ENCODE measurements at places on chromosomes 5 and 9. TPM values are rescaled to one million over a fixed set of nuclear protein-coding genes. Genes with fewer than 3 reads are reported as not detected.

Gene CXCL14
- 613 TPM for polyA plus RNA-seq

- DNase-seq: no peak
- no peak overlapping the region for H3K27ac ChIP-seq
- no peak overlapping the region for H3K4me3 ChIP-seq
- H3K4me1 ChIP-seq: no peaks in the 10 kb centered on the region
- H3K36me3 ChIP-seq: no peaks in the 10 kb centered on the region
- peaks cover 14% of the 10 kb centered on the region for H3K27me3 ChIP-seq
These were observed 29.0 kb upstream of the PUM3 start for GRCh38 chr9:2872931-2873323.

DNA sequence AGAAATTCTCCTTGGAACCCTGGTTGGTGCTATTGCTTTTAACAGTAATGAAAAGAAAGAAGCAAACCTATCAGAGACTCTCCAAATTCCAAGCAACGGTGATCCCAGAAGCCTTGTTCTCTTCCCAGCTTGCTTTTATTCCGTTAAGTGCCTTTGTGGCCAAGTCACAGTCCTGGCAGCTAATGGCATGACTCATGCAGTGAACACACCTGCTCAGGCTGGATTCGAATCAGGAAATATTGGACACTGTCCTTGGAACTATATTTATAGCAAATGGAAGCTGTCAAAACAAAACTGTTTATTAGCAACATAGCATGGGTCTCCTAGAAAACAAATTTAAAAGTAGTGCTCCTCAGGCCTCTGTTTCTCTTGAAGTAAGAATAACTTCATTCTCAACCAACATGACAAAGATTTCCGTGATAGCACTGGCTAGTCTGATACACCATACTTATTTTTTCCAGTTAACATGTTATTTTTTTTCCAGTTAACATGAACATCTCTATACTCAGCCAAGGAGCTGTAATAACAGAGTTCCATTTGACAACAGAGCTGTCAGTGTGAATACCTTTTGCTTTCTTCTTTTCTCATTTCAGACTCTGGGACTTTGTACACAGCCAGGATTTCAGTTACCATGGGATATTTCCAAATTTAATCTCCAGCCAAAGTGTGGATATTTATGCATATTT lies 502.4 kb downstream of the GADD45G start:
- no peak overlapping the region for H3K27ac ChIP-seq
- H3K4me3 ChIP-seq: no peak overlapping the region
- H3K36me3 ChIP-seq: no peaks in the 10 kb centered on the region
- no peak for DNase-seq

Gene WDR36
- polyA plus RNA-seq: 37.8 TPM

GRCh38 chr5:126970517-126971017 lies 59.8 kb downstream of the MARCHF3 start:
- H3K27me3 ChIP-seq: no peaks in the 10 kb centered on the region
- no peaks in the 10 kb centered on the region for H3K4me1 ChIP-seq
- H3K4me3 ChIP-seq: no peak overlapping the region
- no peaks in the 10 kb centered on the region for H3K36me3 ChIP-seq

- DNase-seq: no peak
- peaks cover 18% of the 10 kb centered on the region for H3K27me3 ChIP-seq
- no peak overlapping the region for H3K27ac ChIP-seq
- H3K4me1 ChIP-seq: peaks cover 18% of the 10 kb centered on the region
- H3K4me3 ChIP-seq: no peak overlapping the region
These were observed 3.3 kb downstream of the ACSL6 start for GRCh38 chr5:132008163-132008473.

GRCh38 chr5:57976506-57976905 lies 483.4 kb downstream of the PLK2 start:
- no peaks in the 10 kb centered on the region for H3K4me1 ChIP-seq
- no peak for DNase-seq
- H3K36me3 ChIP-seq: no peaks in the 10 kb centered on the region
- H3K4me3 ChIP-seq: no peak overlapping the region
- H3K27ac ChIP-seq: no peak overlapping the region

GRCh38 chr5:140227046-140227445 lies 52.1 kb downstream of the CYSTM1 start:
- H3K27ac ChIP-seq: no peak overlapping the region
- H3K4me3 ChIP-seq: no peak overlapping the region
- peaks cover 1% of the 10 kb centered on the region for H3K36me3 ChIP-seq
- peaks cover under 1% of the 10 kb centered on the region for H3K4me1 ChIP-seq
- DNase-seq: no peak
- H3K27me3 ChIP-seq: no peaks in the 10 kb centered on the region

- no peak for DNase-seq
- H3K27ac ChIP-seq: peak overlapping the region; percentile 94
- peaks cover 5% of the 10 kb centered on the region for H3K36me3 ChIP-seq
These were observed 1.6 kb downstream of the TMEM245 start for GRCh38 chr9:109117856-109118807.

- no peaks in the 10 kb centered on the region for H3K4me1 ChIP-seq
- H3K36me3 ChIP-seq: no peaks in the 10 kb centered on the region
- no peak overlapping the region for H3K4me3 ChIP-seq
- no peak overlapping the region for H3K27ac ChIP-seq
- no peaks in the 10 kb centered on the region for H3K27me3 ChIP-seq
- no peak for DNase-seq
These were observed 76.2 kb upstream of the LPAR1 start for GRCh38 chr9:111114486-111114885.

DNA sequence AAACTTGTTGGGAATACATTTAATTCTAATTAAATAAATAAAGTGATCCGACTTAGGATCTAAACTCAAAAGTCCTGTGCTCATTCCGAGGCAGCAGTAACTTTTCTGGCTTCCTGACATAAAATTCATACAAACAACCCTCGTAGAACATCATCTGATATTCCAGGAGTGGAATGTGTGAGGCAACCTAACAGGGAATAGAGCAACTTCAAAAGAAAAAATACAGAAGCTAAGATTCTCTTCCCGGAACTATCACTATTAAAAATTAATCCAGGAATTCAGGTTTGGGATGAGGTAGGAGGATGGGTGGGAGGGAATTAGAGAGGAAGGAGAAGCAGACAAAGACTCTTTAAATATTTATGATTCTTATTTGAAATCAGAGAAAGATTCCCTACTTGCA lies 32.9 kb upstream of the TRIO start:
- no peaks in the 10 kb centered on the region for H3K36me3 ChIP-seq
- peaks cover 42% of the 10 kb centered on the region for H3K4me1 ChIP-seq
- DNase-seq: no peak
- H3K27ac ChIP-seq: peak overlapping the region; percentile 22

DNA sequence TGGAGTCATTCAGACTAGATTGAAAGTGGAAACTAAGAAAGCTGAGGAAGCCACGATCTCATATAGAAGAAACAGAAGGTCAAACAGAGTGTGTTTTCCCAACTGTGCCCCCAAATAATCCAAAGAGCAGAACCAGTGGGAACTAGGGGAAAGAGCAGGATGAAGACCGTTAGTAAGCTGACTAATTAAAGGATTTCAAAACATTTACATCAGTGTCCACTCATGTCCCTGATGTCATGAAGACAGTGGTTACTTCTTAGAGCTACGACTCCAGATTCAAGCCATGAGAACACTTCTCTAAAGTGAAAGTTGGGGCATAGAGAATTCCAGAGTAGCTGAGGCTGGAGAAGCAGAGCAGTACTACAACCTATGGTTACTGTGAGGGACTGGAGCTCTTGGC lies 119.6 kb upstream of the SLC12A2 start:
- peaks cover 2% of the 10 kb centered on the region for H3K36me3 ChIP-seq
- H3K27ac ChIP-seq: no peak overlapping the region
- no peaks in the 10 kb centered on the region for H3K27me3 ChIP-seq
- DNase-seq: no peak
- H3K4me1 ChIP-seq: peaks cover 28% of the 10 kb centered on the region

DNA sequence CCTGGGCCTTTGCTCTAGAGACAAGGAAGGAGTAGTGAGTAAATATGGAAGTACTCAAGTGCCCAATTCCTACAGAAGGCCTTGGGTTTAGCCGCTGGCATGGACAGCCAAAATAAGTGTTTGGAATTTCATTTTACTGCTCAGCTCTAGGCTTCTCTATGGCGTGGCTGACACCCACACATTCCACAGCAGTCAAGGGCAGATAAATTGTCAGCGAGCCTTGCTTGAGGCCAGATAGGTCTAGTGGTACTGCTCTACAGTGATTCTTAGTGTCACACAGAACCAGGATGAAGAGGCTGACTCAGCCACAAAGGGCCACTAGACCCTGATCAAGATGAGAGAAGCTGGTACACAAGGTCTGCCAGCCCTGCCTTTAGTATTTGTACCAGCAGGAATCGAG lies 111.0 kb upstream of the NFIB start:
- no peak overlapping the region for H3K4me3 ChIP-seq
- H3K27ac ChIP-seq: no peak overlapping the region
- no peaks in the 10 kb centered on the region for H3K4me1 ChIP-seq
- no peaks in the 10 kb centered on the region for H3K36me3 ChIP-seq
- H3K27me3 ChIP-seq: peaks cover 39% of the 10 kb centered on the region

DNA sequence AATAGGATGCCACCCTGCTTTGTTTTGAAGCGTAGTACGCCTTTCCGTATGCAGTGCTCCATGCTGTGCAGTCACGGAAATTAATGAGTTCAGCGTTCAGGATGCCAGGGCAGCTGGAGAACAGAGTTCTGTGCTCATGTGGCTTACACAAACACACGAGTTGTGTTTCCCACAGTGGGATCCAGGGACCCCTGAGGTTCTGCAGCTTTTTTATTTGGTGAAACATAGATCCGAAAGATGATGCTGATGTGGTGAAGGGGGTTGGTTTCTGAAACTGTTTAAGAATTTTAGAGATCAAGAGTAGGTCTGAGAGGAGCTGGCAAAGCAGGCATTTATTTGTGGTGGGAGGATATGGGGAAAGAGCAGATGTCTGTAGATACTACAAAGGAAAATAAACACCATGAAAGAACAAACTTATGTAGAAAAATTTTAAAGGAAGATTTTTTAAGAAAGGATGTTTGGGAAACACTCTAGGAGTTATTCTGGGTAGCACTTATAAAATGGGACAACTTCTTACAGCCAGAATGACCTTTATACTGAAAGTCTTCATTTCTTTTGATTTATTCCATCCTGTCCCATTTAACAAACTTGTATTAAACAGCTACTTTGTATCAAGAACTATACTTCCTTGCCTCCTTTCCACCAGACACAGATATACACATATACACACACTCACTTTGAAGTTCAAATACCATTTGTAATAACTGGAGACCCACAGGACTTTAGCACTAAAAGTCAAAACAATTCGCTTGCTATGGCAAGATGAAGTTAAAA lies 52.7 kb downstream of the ITGA1 start:
- no peaks in the 10 kb centered on the region for H3K27me3 ChIP-seq
- no peak for DNase-seq
- no peaks in the 10 kb centered on the region for H3K36me3 ChIP-seq
- no peak overlapping the region for H3K4me3 ChIP-seq
- H3K4me1 ChIP-seq: no peaks in the 10 kb centered on the region

- H3K36me3 ChIP-seq: peaks cover 4% of the 10 kb centered on the region
- peak overlapping the region; percentile 11 for H3K4me3 ChIP-seq
- H3K27me3 ChIP-seq: no peaks in the 10 kb centered on the region
- no peak for DNase-seq
- H3K27ac ChIP-seq: peak overlapping the region; percentile 96
These were observed 78.6 kb downstream of the AOPEP start for GRCh38 chr9:94805051-94805489.

DNA sequence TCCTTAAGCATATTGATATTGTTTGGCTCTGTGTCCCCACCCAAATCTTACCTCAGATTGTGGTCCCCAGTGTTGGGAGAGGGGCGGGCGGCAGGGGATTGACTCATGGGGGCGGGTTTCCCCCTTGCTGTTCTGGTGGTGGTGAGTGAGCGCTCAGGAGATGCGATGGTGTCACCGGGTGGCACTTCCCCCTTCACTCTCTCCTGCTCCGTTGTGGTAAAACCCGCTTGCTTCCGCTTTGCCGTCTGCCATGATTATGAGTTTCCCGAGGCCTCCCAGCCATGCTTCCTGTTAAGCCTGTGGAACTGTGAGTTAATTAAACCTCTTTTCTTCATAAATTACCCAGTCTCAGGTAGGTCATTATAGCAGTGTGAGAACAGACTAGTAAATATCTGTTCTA lies 229.1 kb downstream of the IRX2 start:
- H3K27ac ChIP-seq: no peak overlapping the region
- H3K27me3 ChIP-seq: no peaks in the 10 kb centered on the region
- H3K36me3 ChIP-seq: no peaks in the 10 kb centered on the region
- H3K4me3 ChIP-seq: no peak overlapping the region
- H3K4me1 ChIP-seq: no peaks in the 10 kb centered on the region
- no peak for DNase-seq

Gene KIF12
- 1.5 TPM for polyA plus RNA-seq

GRCh38 chr9:1101846-1102641 lies 51.9 kb downstream of the DMRT2 start:
- no peak overlapping the region for H3K4me3 ChIP-seq
- no peaks in the 10 kb centered on the region for H3K36me3 ChIP-seq
- H3K27me3 ChIP-seq: no peaks in the 10 kb centered on the region
- no peak for DNase-seq
- no peaks in the 10 kb centered on the region for H3K4me1 ChIP-seq

- no peak overlapping the region for H3K27ac ChIP-seq
- H3K4me1 ChIP-seq: no peaks in the 10 kb centered on the region
- no peak for DNase-seq
- no peaks in the 10 kb centered on the region for H3K36me3 ChIP-seq
These were observed 68.1 kb upstream of the TAS2R1 start for GRCh38 chr5:9698125-9698826.

DNA sequence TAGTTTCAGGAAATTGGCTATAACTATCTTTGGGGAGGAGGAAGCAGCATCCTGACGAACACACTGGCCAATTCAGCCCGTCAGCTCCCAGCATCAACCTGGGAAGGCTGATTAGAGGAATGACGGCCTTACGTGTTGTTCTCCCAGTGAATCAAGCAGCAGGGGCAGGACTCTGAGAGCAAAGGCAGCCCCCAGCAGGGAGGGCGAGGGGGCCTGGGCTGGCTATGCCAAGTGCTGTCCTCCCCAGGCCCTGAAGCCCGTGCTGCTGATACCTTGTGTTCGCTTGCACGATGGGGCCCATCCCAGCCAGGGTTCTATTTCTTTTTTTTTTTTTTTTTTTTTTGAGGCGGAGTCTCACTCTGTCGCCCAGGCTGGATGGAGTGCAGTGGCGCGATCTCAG lies 254.1 kb downstream of the FSTL4 start:
- no peak overlapping the region for H3K27ac ChIP-seq
- no peaks in the 10 kb centered on the region for H3K36me3 ChIP-seq
- DNase-seq: no peak
- peaks cover 3% of the 10 kb centered on the region for H3K27me3 ChIP-seq
- H3K4me3 ChIP-seq: no peak overlapping the region
